ENCODE measurements at places on chromosomes 12 and 14.
A peak's percentile ranks its signal among the peaks of the same experiment; 100 is the strongest.

- DNase-seq, result no peak
These were observed 391.9 kb upstream of the ATP2B1 start for GRCh38 chr12:90100579-90100978.

- no peak for DNase-seq
These were observed 5.6 kb downstream of the REM2 start for GRCh38 chr14:22888662-22889061.

GRCh38 chr14:21093769-21094681 is 4.4 kb downstream of the ZNF219 start:
- peak; percentile 85 for DNase-seq

- no peak for DNase-seq
These were observed 109.3 kb downstream of the PDE3A start for GRCh38 chr12:20477672-20478071.

DNA sequence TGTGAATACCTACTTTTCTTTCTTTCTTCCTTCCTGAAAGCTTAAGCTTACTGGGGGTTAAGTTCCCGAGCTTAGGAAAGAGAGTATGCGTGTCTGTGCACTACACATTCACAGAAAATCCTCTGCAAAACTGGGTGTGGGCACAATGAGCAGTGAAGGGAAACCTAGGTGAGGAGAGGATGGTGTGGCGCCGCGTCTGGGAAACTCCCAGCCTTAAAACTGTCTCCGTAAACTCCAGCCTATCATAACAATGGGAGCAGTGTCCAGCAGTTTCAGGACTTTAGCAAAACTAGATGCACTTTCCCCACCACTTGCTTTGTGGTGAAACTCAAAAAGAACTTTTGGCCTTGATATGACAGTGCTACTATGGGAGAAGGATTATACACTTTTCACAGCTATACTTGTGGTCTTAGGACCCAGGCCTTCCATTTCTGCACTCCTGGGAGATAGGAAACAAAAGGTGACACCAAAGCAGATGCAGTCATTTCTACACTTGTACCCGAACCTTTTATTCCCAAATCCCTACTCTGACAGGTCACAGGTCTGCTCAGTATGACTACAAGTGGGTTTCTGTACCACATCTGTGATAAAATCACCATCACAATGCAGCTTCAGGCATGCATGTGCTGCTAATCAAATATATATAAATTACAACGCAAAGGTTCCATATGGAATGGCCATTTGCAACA is 10.4 kb downstream of the AKAP5 start:
- DNase-seq, result no peak

- DNase-seq, result no peak
These were observed 349.7 kb downstream of the NRXN3 start for GRCh38 chr14:78519863-78520262.

GRCh38 chr12:94763462-94763861 is 113.1 kb upstream of the TMCC3 start:
- no peak for DNase-seq

- DNase-seq, result no peak
These were observed 103.1 kb downstream of the UNC79 start for GRCh38 chr14:93533842-93534241.

DNA sequence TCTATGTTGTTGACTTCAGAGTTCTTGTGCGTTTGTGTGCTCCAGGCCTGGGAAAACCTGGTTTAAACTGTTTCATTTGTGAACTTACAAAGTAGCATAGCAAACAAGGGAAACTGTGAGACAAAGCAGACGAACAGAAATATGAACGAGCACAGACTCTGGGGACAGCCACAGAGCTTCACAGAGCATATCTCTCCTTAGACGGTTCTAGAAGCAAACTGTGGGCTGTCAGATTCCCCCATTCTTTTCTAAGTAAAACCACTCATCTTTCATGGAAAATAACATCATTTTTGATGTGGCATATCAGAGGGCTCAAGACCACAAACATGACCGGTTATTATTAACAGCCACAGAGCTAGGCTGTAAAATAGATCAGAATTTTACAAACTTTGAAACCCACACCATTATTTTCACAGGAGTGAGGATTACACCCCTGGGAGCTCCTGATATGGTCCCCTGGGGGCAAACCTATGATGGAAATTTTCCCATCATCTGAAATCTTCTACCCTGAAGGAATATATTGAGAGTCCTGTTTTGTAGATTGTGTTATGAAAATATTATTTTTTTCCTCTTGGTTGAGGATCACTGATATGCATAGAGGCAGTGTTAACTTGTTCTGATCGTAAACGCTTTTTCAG is 102.0 kb downstream of the ADGRD1 start:
- DNase-seq, result no peak

GRCh38 chr14:82084813-82085212 is 551.2 kb upstream of the SEL1L start:
- DNase-seq, result no peak

DNA sequence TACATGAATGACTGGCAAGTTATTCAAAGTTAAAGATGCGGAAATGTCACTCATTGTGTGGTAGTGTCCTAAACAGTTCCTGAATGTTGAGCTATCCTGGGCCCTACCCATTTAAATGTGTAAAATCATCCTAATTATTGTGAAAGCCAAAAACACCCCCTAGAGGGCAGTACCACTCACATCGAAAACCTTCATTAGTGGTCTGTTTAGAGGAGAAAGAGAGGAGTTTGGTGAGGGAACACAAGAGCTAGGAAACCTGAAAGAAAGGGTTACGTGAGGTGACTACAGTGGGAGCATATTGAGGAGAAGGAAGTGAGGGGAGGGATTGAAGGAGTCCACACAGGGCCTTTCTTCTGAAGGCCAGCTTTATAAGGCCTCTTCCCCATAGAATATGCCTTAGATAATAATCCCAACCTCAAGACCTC is 2.5 kb upstream of the TEP1 start:
- DNase-seq, result peak; percentile 29

GRCh38 chr14:96249029-96249428 is 7.0 kb upstream of the BDKRB1 start:
- no peak for DNase-seq

DNA sequence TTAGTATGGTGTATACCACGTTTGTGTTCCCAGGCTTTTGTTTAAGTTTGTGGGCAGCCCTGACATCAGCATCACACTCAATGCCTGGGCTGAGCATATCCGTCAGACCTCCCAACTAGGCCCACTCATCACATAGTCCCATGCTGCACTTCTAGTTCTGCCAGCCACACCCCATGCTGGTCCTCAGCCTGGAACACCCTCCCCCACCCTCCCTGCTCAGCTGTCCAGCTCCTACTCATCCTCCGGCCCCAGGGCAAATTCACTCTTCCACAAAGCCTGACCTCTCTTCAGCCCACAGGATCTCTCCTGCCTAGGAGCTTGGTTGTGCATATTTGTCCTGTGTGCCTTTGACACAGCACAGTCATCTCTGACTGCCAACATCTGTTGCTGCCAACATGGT is 3.9 kb upstream of the ENDOU start:
- DNase-seq, result no peak

DNA sequence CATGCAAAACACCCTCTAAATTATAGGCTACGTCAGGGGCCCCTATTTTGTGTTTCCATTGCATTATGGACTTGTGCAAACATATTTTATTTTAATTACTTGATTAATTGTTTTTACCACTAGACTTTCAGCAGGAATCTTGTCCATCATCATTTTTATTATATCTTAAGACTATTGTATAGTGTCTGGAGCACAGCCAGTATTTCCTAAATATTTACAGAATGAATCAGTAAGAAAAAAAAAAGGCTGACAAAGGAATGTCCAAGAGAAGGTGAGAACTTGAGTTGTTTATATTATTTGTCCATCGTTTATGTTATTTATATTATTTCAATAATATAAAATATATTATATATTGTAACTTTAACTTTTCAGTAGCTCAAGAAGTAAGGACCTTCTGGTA is 664.7 kb downstream of the SLC6A15 start:
- no peak for DNase-seq

- DNase-seq, result no peak
These were observed 6.0 kb downstream of the TGM1 start for GRCh38 chr14:24256960-24257359.

DNA sequence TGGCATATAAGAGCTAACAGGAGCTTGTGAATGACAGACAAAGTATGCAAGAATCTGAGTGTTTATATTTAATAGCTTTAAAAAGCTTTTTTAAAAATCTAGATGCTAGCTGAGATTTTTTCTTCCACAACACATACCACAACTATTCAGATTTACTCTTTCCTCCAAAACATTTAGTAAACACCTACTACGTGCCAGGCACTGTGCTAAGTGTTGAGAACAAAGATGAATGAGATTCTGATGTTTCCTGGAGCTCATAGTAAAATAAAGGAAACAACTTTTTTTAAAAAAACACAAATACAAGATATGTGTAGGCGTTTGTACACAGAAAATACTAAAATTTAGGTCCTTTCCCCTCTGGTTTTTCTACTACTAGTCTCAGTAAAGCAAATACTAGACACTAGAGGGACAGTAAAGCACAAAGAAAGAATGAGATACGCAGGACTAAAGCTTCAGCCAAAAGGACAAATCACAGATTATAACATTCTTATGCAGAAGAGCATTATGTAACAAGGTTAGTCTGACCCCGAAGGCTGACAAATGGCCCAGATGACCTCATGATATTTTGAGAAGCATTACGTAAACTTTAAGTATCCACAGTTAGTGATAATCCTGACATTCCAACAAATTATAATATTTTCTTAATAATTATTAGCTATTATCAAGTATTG is 78.6 kb upstream of the PAWR start:
- no peak for DNase-seq

- DNase-seq, result no peak
These were observed 71.0 kb downstream of the SLC25A47 start for GRCh38 chr14:100393906-100394732.

DNA sequence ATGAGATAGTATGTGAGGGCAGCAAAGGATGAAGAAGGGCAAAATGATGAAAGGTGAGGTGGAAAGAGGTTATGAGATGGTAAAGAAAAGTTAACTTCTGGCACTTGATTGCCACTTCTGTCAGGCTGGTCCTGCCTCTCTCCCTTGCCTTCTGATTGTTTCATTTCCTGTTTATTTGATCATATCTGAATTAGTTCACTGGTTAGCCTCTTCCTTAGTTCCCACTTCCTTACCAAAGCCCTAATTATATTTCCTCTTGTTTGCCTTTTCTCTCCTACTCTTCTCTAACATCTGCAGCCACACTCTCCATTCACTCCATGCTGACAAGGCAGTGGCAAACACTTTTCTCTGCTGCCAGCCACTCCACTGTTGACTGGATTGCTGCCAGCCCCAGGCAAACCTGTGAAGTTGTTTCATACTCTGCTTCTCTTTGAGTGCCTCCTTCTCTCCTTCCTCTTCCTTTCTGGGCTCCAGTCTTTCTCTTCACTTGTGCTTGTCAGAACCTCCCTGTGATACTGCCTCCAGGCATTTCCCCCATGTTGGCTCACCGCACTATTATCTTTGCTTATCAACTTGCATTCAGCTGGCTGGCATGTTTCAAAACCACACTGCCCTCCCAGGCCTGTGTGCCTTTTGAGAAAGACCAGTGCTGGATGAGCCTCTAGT is 8.1 kb downstream of the PNP start:
- DNase-seq, result peak; percentile 37

GRCh38 chr14:68719634-68720384 is 73.1 kb downstream of the ZFP36L1 start:
- no peak for DNase-seq

DNA sequence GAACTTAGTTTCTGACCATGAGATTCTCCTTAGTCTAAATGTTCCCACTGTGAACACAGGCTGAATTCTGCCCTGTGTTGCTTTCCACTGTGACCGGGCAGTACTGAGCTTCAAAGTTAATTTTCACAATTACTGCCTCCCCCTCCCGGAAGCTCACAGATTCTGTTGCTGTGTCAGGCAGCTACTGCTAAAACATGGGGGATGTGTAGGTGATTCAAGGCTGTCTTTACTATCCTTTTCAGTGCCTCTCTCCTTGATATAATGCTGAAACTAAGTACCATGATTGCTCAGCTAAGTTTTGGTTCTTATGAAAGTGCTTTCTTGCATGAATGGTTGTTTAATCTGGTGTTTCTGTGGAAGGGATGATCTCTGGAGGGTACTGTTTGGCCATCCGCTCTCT is 428.3 kb upstream of the NOVA1 start:
- DNase-seq, result no peak

DNA sequence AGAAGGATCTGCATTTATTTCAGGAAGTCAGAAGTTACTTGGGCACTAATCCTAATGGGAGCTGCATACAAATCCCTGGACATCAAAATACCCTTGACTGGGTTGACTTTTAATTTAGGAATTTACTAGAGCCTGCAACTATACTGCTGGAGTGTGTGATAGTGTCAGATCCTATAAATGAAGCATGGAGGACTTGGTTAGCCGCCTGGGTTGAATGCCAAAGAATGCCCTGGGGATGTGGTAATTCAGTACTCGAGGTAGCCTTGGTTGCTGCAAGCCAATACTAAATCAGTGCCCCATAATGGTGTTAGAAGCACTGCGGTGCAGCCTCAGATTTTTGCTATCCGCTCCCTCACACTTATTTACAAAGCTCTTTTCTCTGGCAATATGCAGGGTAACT is 184.9 kb downstream of the CAPZA3 start:
- DNase-seq, result no peak

DNA sequence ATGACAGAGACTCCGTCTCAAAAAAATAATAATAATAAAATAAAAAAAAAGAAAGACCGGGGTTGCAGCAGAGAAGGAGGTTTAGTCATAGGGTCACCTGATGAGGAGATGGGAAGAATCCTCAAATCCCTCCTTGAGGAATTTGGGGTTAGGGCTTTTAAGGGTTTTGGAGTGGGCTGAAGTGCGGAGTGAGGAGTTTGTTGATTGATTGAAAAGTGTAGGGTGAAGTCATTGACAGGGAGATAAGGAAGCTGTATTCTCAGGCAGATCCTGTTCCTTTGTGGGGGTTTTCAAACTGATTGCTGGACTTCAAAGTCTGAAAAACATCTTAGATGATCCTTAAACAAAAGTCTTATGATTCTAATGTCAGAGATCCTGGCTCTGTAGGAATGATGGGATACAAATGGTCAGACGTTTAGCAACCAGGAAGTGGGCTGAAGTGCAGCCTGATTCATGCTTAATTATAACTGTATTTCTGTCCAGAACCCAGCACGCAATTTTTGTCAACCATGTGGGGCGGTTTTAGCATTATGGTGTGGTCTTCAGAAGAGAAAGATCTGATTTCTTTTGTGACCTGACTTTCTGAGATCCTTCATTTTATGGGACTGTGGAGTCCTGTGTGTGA is 16.0 kb downstream of the FNTB start:
- no peak for DNase-seq

DNA sequence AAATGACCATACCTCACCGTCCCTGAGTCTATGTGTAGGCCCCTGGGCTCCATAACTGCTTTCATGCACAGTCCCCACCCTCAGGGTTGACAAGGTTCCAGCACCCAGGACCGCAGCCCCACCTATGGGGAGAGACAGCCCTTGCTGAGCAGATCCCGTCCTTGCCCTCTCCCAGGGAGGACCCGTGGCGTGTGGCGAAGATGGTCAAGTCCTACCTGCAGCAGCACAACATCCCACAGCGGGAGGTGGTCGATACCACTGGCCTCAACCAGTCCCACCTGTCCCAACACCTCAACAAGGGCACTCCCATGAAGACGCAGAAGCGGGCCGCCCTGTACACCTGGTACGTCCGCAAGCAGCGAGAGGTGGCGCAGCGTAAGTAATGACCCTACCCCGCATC is 10.3 kb downstream of the HNF1A start:
- DNase-seq, result no peak

- DNase-seq, result no peak
These were observed 1.9 kb downstream of the CACNB3 start for GRCh38 chr12:48819986-48820725.
